ENCODE measurements at places on chromosomes 4 and X. TPM values are rescaled to one million over a fixed set of nuclear protein-coding genes. Genes with fewer than 3 reads are reported as not detected.

- peak; percentile 6 for DNase-seq
Measured at GRCh38 chrX:73683236-73683859, 120.4 kb downstream of the CHIC1 start.

DNA sequence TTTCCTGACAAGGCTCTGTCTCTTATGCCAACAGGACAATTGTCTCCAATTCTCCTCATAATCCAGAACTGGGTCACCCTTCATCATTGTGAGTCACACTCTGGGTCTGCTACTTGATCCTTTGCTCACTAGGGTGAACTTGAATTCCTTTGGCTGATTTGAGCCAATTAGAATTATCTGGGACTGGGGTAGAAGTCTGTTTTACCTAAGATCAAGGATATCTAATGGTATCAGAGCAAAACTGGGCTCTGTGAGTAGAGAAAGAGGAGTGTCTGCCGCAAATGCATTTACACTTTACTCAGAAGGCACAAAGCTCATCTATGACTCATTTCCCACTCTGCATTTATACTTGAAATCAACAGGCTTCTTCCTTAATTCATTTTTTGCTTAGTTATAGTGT lies 72.6 kb downstream of the PITX2 start:
- DNase-seq = peak; percentile 40

CLNK gene
- total RNA-seq = not detected

DNA sequence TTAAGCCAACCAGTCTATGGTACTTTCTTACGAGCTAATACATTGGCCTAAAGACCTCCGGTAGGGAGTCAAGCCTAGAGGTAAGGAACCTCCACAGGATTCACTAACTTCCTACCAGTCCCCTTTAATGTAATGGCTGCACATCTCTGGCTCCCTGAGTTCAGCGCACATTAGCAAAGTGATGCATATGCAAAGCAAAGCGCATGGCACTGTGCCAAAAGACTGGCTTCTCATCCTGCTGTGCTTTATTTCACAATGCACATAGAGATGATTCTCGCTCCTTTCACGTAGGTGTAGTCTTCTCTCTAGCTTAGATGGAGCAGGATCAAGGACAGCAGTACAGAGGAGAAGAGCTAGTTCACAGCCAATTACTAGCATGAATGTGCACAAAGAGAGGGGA lies 14.6 kb upstream of the CLTRN start:
- DNase-seq = no peak

DNA sequence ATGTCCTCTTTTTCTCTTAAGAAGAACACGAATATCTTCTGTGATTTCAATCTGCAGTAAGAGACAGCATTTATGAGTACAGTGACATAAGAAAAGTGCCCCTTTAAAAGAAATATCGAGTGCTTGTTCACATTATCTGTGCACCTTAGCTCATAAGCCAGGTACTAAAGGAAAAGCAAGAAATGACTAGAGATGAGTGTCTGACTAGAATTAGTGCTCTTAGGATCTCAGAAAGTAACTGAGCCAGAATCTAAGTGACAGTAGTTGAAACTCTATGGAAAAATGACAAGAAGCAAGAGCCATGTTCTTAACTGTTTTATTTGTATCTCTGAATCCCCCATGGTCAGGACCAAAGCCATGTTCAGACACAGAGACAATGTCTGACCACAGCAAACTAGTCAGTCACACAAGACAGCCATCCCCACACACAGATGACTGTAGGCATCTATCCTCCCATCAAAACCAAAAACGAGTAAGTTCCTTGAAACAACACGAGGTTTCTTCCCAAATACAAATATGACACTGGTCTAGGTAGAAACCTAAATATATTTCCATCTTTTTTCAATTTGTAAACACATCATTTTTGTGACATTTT lies 36.8 kb downstream of the ACSL4 start:
- no peak for DNase-seq

Data from astrocyte (in vitro differentiated cells and primary cell).